Nucleus accumbens (tissue), 56 donors: ENCODE measurements at places on chromosomes 7 and 10.

- no peak for DNase-seq
Measured at GRCh38 chr10:119658274-119658673, 7.1 kb downstream of the BAG3 start.

DNA sequence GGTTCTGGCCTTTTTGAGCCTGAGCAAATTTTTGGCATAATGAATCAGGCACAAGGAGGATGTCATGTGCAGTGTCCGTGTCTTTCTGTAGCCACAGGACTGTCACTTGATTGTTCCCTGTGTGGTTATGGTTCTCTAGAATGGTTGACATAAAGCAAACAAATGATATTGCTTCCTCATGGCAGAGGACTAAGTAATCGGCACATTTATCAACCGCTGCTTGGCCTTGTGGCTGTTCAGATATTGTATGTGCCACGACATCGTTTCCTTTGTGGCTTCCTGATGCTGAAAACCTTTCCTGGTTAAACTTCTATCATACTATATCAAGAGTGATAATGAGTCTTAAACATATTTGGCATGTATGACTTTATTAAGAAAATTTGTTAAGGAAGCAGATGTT, 598.8 kb downstream of the SUGCT start:
- DNase-seq: no peak

DNA sequence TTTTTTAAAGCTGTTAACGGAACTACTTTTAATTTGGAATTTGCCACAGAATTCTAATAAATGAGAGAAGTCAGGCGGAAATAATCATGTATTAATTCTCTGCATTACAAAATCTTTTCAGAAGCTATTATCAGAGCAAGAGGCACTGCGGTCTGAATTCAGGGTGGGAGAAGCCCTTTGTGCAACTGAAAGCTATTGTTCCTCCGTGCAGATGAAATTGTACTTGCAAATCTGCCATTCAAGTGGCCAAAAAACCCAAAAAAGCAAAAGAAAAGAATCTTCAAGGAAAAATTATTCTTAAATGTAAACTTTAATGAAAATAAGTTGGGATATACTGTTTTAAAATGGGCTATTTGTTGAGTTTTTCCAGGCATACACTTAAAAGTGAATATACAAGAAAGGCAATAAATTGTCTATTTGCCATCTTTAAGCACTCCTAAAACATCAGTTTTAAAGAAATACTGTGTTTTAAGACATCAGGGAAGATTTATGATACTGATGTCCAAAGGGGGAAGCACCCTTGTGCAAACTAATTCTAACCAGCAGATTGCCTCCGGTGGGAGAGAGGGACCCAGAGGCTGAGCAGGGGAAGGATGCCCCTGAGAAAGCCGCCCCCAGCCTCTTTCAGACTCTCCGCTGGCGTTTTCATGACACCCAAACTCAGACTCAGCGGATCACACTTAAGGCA, 351.2 kb downstream of the DNAJB6 start:
- DNase-seq: no peak

DNA sequence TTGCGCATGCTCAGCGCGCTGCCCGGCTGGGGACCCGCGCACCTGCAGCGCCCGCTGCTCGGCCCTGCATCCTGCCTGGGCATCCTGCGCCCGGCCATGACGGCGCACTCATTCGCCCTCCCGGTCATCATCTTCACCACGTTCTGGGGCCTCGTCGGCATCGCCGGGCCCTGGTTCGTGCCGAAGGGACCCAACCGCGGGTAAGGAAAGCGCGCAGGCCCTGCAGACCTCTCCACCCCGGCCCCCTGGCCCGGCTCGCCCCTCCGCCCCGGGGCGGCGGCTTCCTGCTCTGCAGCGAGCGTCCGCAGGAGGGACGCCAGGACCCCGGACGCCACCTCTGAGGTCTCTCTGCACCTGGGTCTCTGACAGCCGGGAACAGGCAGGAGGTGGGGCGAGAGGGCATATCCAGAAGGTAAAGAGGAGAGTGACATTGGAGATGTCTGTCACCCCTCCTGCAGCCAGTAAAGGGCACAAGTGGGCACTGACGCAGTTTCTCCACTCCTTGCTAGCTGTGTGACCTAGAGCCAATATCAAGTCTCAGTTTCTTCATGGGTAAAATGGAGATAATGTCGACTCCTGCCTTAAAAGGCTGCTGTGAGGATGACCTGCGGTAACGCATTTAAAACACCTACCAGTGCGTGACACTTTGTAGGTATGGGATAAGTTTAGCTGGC, 338 bp downstream of the ATP6V0E2 start:
- no peak for DNase-seq

DNA sequence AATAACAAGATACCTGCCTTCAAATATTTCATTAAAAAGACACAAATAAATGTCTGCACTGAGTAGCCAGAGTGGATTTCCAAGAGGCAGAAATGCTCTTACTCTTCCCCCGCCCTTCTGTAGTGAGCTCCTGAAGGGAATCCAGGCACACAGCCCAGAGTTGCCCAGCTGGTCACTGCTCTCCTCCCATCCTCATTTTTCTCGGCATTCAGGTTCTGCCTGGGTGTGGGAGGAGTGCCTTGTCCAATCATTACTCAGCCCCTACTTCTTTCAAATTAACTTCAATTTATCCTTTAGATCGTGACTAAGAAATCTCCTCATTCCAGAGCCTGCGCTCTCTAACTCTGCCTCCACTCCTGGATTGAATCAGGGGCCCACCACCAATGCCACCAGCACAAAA, 12.2 kb downstream of the CCDC6 start:
- no peak for DNase-seq

DNA sequence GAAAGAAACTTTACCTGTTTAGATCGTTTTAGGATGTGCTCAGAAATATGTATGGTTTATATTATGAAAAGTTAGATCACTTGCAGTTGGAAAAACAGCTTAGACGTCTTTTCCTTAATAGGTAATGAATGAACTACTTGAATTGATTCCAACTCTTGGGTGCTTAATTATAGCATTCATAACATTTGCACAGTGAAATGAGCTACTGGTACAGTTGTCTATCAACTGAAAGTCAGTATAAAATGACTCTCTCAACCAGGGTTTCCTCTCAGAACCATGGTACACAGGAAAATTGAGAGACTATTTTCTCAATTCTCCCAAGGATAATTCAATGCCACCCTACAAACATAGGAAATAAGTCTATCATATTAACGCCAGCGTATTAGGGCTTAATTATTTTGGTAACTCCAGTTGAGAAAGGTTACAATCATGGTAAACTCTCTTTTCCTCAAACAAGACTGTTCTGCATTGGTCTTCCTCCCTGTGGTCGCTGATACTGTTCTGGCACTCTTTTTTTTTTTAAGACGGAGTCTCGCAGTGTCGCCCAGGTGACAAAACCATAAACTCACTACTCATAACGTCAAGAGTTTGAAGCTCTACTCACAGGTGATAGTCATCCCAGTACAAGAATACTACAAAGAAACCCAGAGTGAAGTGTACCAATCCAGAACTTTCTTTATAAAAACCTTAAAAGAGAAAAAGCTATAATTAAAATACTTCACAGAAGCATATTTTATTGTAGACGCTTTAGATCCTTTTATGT, 2.0 kb downstream of the ANLN start:
- DNase-seq: no peak

GRCh38 chr7:148436135-148436534, 154.4 kb upstream of the C7orf33 start:
- no peak for DNase-seq

GRCh38 chr10:60427148-60427547, 37.5 kb upstream of the ANK3 start:
- DNase-seq: no peak

- no peak for DNase-seq
Measured at GRCh38 chr10:24453404-24453830, 244.5 kb downstream of the KIAA1217 start.

GRCh38 chr10:121154846-121155245, 303.7 kb downstream of the WDR11 start:
- peak; percentile 90 for DNase-seq

- DNase-seq: no peak
Measured at GRCh38 chr7:158819571-158820203, 9.6 kb downstream of the ESYT2 start.
